GM04504 (cell line): ENCODE measurements at places on chromosomes 16 and 17.
A peak's percentile ranks its signal among the peaks of the same experiment; 100 is the strongest.

DNA sequence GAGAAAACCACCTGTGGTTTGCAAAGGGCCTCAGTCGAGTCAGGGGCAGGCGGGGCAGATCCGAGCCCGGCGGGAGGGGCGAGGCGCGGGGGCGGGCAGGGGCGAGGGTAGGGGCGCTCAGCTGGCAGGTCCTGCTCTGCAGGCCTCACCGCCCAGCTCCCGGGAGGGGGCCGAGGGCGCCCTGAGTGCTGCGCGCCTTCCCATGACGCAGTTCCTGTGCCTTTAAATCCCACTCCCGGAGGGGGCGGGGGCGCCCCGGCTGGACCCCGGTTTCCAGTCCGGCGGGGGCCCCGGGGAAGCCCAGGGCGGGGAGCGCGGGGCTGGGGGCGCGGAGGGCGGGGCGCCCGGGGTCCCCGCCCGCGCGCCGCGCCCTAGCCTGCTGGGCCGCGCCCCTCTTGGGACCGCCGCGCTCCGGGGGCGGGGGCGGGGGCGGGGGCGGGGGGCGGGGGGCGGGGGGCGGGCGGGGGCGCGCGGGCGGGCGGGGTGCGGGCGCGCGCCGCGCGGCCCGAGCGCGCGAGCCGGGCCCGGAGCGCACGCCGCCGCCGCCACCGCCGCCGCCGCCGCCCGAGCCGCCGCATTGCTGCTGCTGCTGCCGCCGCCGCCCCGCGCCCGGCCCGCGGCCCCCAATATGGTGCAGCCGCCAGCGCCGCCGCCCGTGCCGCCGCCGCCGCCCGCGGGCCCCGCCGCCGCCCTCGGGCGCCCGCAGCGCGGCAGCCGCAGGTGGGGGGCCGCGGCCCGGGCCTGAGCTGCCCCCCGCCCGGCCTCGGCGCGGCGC lies at the start of gene JPH3:
Gene JPH3, plus strand, starts transcription at position 508 of the 775 bp plus-strand sequence. CDS start 639 bp downstream, outside the sequence.
- DNase-seq, result no peak

GRCh38 chr17:68422821-68423220 lies 34.5 kb downstream of the WIPI1 start:
- no peak for DNase-seq

- DNase-seq, result no peak
These were observed 28.5 kb downstream of the SRCIN1 start for GRCh38 chr17:38577244-38577643.

DNA sequence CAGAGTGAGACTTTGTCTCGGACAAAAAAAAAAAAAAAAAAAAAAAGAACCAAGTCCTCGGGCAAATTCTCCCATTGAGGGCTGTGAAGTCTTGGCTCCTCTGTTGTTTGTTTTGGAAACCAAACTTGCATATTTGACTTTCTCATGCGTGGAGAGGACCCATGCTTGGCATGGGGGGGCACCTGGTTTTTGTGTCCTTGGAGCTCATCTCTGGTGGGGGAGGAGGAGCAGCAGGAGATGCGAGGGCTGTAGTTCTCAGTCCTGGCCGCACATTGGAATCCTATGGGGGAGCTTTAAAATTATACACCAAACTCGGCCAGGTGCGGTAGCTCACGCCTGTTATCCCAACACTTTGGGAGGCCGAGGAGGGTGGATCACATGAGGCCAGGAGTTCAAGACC lies 74.5 kb downstream of the ABCC6 start:
- DNase-seq, result no peak

DNA sequence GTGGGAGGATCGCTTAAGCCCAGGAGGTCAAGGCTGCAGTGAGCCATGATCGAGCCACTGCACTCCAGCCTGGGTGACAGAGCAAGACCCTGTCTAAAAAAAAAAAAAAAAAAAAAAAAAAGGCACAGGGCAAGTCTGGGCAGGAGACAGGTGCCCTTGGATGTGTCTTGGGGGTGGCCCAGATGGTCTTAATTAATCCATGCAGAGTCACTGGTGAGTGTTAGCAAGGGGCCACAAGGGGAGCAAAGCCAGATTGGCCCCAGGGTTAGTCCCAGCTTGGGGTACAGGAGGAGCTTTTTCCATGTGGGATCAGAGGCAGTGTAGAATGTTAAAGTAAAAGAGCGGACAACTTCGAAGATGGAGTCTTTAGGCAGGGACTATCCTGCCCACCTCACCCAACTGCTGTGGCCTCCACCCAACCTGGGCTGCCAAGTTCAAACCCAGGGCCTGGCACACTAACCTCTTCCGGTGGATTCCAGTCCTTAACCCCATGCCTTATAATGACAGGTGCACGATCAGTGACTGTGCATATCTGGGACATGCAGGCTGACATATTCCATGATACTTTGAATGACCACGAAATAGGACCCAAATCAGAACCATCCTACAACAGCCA lies 32.2 kb upstream of the MFSD6L start:
- DNase-seq, result no peak

DNA sequence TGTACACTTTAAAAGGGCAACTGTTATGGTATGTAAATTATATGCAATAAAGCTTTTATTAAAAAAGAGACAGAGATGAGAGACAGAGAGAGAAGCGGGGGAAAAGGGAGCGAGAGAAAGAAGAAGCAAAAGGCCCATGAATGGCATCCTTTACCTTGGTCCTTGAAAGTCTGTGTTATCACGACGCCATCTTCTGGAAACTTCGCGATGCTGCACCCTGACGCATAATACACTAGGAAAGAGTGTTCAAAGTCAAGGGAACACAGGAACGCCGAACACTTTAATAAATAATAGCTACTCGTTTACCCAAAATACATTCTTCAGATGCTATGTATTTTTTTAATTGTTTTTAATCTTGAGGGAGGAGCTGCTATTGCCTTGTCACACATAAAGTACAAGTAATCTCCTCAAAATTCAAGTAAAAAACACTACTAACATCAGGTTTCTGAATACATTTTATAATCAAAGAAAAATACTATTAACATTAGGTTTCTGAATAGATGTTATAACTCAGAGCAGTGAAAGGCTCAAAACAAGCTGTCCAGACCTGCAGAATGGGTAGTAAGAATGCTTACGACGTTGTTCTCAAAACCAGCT lies 23.0 kb upstream of the SLC38A8 start:
- DNase-seq, result peak; percentile 23

DNA sequence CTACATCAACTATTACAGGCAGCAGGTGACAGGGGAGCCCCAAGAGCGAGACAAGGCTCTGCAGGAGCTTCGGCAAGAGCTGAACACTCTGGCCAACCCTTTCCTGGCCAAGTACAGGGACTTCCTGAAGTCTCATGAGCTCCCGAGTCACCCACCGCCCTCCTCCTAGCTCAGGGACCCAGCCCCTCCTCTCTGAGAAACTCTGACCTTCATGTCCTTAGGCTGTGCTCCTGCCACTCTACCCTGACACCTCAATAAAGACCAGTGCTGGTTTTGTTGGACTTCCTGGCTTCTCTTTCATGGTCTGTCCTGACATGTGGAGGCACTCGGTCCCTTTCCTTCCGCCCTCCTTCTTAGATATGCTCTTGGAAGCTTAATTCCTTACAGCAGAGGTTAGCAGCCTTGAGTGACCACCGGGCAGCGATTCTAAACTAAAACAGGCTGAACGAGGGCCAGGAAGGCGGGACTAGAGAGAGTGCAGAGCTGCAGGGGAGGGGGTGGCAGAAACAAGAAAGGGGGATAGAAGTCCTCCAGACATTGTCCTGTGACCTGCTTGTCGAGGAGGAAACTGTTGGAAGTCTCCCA lies 915 bp downstream of the AHSP start:
- no peak for DNase-seq
